Smooth muscle cell of the umbilical artery (primary cell): ENCODE measurements at places on chromosomes 11 and 22. TPM values are rescaled to one million over a fixed set of nuclear protein-coding genes. Genes with fewer than 3 reads are reported as not detected.

The MLC1 gene
- 0.18 and 0.59 TPM in 2 replicates for total RNA-seq

The CNTF gene
- total RNA-seq: 1.8 and 3.1 TPM in 2 replicates

The DSCAML1 gene
- not detected in 2 replicates for total RNA-seq

The CASTOR1 gene
- 11.5 and 15.4 TPM in 2 replicates for total RNA-seq

The EMID1 gene
- total RNA-seq: not detected in 2 replicates

The HSPB2 gene
- under 0.01 and 0.14 TPM in 2 replicates for total RNA-seq

The EFEMP2 gene
- 90.3 and 91.1 TPM in 2 replicates for total RNA-seq

The SHISAL1 gene
- 2.2 and 3.9 TPM in 2 replicates for total RNA-seq

The ALX4 gene
- not detected in 2 replicates for total RNA-seq

The TSPO gene
- 293 and 336 TPM in 2 replicates for total RNA-seq

The OR52H1 gene
- 0.30 and 0.42 TPM in 2 replicates for total RNA-seq

The BACE1 gene
- total RNA-seq: 34.1 and 44.4 TPM in 2 replicates
